Stimulated activated CD8-positive, alpha-beta memory T cell treated with anti-CD3 and anti-CD28 coated beads, Interleukin-15, amount 100 ng/mL, for 4 hours (primary cell): ENCODE measurements at places on chromosomes 7 and 10.

GRCh38 chr10:110613341-110613995 lies 30.7 kb upstream of the RBM20 start:
- DNase-seq, result no peak

GRCh38 chr7:149765399-149766121 lies 7.8 kb downstream of the ZNF467 start:
- no peak for DNase-seq

DNA sequence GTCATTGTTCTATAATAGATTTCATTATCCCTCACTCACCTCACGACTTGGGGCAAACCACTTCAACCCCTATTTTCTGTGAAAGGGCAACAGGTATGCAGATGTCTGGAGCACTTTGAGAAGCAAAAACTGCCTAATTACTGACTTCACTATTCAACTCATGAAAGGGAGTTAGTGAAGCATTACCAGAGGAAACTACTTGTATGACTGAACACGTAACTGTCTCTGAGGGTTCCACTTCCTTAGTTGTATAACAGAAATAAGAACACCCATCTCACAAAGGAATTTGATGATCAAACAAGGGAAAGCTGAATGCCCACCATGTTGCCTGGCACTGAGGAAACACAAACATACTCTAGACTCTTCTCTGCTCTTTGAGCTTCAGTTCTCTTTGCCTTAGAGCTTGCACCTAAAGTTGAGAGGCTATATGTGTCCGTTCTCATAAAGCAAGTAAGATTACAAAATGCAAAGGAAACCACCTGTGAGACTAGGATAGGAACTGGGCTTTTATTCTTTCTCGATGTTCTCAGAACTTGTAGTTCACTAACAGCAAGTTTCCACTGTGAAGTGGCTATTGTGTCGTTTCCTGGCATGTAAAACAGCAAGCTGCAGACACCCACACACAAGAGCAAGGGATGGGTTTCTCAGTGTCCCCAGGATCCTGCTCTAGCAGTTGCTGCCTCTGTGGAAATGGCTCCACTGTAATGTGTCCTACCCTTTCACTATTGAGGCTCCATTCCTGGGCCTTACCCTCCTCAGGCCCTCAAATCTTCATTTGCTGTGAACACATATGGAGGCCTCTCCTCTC lies 2.6 kb downstream of the TMEM243 start:
- DNase-seq, result no peak

DNA sequence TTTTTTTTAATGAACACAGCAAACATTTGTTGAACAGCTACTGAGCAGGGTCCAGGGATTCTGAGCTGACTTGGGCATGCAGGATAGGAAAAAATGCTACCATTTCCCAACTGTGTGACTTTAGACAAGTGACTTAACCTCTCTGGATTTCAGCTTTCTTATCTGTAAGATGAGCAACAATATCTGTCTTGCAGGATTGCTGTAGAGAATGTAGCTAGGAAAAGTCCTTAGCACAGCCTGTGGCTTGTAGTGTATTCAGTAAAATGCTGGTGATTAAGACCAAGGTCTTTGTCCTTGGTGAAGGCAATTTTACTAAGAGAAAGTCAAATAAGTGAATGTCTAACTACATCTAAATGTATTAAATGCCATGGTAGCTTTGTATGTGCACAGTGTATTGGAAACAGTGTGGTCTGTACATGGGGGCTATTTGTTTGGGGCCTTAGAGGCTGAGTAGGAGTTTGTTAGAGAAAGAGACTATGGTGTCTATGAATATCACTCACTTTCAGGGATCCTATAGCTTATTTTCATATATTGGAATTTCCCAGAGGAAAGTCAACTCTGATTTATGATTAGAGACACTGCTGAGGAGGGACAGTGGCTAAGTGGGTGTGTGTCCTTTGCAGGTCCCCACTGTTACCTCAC lies 118.9 kb downstream of the CDH23 start:
- DNase-seq, result no peak

- no peak for DNase-seq
Observed at GRCh38 chr10:78596556-78596955, 472.2 kb upstream of the ZMIZ1 start.

DNA sequence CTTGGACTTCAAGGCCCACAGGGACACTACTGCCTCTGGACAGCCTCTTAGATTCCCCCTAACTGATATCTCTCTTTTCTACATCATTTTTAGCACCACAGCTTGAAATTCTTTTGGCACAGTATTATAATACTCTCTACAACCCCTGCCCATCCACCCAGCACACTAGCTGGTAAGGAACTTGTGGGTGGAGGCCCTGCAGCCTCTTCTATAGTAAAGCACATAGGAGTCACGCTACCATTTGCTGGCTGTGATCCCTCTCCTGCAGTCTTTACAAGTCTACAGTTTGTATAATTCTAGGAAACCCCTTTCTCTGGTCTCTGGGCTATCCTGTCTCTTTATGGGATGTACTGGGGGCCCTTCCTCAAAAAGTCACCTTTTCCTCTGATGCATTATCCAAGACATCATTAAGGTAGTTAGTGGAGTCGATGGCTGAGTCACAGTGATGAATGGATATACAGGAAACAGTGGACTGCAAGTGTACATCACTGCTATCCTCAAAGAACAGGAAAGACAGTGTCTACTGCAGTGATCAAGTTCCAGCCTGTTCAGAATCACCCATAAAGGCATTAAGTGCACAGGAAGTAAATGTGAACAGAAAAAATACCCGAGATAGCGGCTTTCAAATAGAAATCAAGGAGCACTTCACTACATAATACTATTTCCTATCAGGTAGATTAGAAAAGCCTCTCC lies 54.4 kb downstream of the STK17A start:
- no peak for DNase-seq

DNA sequence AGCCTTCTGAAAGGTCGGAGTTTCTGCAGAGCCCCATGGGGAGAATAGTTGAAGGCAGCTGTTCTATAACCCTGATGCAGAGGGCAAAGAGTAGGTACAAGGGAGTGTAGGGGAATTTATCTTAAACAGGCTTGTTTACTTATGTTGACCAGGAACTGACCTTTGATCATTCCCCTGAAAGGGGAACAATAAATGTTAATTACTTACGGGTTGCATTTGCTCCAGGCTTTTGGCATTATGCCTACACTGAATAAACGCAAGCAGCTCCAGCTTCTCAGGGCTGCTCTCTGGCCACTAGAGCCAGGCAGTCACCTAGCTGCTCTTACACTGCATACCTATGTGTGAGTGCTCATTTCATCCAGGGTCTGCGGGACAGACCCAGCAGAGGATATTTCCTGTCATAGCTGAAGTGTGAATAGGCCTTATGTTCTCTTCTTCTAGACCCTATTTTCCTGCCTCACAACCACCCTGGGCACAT lies 26.9 kb upstream of the ABCA13 start:
- DNase-seq, result no peak

DNA sequence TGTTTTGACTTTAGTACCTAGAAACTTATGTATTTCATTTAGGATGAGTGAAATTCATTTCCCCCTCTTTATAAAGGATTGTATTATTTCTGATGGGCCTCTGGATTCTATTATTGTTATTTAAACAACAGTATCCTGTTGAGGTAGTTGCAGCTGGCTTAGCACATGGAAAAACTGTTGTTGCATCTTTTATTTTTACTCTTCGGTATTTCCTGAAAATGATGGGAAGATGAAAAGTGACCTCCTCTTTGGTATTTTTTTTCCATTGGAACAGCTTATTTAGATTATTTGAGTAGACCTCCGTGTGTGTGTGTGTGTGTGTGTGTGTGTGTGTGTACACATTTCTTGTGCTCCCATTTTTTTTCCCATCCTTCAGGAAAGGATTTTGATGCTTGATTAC lies 129.8 kb downstream of the PRKG1 start:
- DNase-seq, result no peak
